ENCODE measurements at places on chromosomes 7 and 10.

DNA sequence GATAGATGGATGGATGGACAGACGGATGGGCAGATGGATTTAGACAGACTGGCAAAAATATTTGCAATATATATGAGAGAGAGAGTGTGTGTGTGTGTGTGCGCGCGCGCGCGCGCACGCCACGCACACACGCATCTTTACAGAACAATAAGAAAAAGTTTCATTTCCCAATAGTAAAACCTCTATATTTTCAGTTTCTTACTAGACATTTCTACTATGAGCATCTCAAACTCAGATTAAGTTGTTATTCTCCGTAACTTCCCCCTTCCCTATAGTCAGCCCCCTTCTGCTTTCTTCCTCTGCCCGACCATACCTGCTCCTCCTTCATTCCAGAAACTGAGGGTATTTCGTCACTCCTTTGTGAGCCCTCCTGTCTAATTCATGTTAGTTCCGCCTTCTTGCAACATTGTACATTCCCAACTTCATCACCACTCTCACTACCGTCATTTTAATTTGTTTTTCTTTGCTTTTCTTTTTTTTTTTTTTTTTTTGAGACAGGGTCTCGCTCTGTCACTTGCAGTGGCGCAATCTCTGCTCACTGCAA, 154.4 kb upstream of the SH2B2 start:
- DNase-seq: no peak

GRCh38 chr7:81626008-81626407, 143.8 kb downstream of the HGF start:
- no peak for DNase-seq

DNA sequence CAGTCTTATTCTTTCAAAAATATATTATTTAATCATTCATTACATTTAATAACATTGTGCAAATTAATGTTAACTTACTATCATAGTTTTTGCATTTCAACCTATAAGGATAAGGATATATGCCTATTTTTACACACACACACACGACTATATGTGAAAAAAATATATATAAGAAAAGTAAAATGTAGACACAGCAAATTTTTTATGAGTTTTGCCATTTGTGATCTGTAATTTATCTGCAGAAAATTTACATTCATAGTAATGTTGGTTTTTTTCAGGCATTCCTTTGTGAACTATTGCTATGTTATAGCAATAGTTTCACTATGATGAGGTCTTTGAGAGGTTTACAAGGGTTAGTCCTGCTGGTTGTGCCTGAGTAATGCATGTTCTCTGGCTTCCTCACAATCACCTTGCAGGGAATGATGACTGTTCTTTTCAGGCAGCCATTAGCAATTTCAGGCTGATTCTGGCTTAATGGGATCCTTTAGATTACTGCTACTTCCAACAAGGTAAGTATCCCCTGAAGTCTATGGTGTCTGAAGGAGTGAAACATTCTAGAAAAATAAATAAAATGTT, 183.7 kb upstream of the CDK1 start:
- no peak for DNase-seq

DNA sequence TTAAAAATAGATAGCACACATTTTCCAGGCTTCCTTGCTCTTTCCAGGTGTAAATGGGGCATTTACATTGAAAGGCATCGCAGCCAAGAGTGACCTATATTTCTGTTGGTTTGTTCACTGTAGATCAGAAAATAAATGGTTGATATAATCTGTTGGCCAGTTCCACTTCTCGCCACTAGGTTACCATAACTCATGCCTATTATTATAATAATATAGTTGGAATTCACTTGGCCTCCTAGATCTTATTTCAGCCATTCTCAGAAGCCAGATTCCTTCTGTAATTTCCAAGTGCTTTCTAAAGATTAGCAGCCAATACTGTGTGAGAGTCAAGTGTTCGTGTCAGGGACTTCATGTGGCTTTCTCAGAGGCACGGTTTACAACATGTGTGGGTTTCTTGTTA, 179.5 kb downstream of the DNAH11 start:
- DNase-seq: no peak

GRCh38 chr7:95062901-95063300, 155.5 kb downstream of the PPP1R9A start:
- DNase-seq: no peak

DNA sequence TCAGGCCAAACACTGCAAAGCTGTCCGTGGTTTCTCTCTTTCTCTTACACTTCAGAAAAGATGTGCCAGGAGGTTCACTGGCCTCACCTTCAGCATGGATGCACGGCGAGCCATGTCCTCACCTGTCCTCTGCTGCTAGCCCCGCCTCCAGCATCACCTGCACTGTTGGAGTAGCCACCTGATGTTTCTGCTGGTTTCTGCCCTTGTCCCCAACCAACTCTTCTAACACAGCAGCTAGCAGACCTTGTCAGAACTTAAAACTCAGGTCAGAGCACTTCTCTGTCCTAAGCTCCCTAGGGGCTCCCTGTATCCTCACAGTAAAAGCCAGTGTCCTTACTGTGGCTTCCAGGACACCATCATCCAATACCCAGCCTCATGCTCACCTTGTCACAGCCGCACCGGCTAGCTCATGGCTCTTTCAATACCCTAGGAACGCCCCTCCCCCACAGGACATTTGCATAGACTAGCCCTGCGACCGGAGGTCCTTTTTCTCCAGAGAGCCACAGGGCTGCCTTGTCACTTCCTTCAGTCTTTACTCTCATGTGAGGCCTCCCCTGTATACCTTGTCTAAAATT, 15.2 kb downstream of the PALD1 start:
- no peak for DNase-seq

DNA sequence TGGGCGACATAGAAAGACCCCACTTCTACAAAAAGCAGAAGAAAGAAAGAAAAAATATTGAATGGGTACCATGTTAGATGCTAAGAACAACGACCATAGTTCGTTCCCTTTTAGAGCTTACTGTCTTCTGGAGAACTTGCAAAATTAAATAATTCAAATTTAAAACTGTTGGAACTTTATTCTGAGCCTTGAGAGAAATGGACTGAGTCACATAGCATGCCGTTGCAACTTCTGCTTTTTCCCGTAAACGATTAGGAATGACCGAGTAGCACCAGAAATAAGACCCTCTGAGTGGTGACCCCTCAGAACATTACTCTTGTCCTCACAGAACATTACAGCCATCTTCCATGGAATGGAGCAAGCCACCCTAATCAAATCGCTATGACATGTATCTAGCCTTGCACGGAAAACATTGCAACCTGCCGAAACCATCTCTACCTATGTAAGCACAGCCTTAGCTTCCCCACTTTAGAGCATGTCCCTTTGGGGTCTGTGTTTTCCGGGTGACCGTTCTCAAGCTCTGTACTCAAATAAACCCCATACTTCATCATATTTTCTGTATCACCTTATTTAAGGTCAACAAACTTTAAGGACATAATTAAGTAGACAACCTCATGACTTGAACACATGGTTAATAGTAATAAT, 179.1 kb downstream of the PRKCQ start:
- no peak for DNase-seq

DNA sequence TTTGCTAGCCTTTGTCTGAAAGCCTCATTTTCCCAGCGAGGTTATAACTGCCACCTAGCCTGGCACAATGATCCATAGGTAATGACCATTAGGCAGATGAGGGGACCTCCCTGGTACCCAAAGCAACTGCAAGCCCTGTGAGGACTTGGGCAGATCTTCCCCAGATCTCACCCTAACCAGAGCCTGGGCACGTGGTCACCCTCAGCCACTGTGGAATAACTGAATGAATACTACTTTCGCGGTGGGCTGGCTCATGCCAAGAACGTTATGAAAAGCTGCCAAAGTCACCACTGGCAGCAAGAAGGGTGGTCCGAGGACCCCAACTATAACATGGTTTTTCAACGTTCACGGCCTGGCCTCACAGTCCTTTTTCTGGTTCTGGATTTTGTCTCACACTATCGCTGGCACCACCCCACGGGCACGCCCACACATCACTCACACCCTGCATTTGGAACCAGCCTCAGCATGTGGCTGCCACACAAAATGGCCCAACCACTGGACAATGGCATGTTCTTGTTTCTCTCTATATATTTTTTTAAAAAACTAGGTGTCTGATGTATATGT, 3.4 kb downstream of the PRKAG2 start:
- DNase-seq: no peak

Measured in T-helper 9 cell (primary cell).